ENCODE measurements at places on chromosomes 3 and 15.
A peak's percentile ranks its signal among the peaks of the same experiment; 100 is the strongest.

GRCh38 chr3:183711516-183711915 is 13.9 kb downstream of the YEATS2 start:
- no peak for DNase-seq

DNA sequence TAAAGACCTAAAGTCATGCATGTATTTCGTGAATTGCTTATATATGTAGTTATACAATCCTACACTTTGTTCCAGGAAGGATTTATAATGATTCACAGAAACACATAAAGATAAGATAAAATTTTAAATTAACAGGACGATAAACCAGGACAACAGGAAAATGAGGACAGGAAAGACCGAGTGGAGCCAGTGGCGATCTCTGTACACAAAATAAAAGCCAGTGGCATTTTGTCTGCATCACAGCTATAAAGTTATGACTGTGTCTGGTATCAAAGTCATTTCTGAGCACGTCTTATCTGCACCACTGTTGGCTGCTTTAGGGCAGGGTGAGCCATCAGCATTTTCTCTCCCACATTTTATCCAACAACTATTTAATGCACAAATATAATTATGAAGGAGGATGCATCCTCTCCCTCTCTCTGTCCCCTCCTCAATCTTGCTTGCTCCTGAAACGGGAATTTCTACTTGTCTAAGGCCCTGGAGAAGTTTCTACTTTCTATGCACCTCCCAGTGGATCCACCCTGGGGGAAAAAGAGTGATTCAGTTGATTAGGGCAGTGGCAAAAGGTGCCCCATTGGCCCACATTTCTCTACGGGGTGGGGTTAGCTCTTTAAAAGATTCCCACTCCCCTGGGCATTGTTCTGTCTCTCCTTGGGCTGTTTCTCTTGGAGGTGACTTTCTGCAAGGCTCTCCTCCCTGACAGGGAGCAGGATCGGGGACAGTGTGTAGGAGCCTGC is 159.4 kb upstream of the UBE2E1 start:
- DNase-seq = no peak

GRCh38 chr15:69209661-69210060 is 49.2 kb downstream of the GLCE start:
- no peak for DNase-seq

GRCh38 chr3:50161320-50161719 is 6.2 kb downstream of the SEMA3F start:
- no peak for DNase-seq

DNA sequence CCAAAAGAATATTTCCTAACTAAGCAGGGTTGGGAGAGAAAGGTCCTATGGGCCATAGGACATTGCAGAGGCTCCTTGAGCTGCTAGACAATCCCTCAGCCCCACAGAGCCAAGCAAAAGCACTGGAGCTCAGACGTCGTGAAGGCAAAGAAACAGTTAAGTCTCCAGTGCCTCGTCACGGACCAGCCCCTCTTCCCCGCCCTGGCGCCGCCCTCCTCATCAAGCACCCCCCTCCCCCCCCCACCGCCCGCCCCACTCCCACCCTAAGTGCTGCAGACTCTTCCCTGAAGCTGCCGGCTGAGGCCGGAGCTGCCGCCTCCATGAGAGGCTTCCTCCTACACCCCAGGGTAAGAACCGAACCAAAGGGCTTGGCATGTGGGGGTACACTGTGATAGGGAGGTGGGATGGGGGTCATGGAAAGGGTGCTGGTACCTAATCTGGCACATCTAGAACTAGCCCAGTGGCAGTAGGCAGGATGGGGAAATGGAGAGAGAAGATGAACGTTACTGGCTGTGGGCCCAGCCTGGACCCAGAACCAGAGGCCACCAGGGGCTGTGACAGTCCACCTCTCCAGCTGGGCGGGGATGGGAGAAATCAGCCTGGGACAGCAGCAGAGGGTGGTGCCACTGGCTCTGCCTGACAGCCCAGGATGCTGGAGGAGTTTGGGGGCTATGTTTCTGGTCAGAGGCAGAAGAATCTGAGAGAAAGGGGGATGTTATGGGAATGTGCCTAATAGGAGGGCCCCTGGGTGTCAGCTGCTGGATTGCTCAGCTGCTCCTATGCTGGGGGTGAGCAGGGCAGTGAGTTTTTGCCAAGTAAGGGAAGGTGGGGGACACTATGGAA is at the start of gene MAP1A:
TSS of gene MAP1A (plus strand) at position 255 of the 843 bp plus-strand sequence. CDS start 3,866 bp downstream, outside the sequence.
- DNase-seq = peak; percentile 71

DNA sequence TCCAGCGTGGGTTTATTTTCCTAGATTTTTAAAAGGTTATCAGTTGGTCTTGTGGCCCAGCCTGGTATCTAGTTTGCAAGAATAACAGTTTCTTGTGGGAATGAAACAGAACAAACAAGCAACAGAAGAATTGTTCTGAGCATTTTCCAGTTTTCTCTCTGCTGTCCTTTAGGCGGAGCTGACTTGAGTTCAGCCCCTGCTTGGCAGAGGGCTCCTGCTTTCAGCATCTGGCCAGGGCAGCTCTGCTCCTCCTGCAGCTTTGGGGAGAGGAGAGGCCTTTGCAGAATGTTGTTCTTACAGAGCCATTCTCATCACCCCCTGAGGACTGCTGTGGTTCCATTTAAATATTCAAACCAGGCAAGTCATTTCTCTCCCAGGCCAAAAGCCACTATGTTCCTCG is 117.7 kb downstream of the ALDH1A2 start:
- DNase-seq = peak; percentile 67

DNA sequence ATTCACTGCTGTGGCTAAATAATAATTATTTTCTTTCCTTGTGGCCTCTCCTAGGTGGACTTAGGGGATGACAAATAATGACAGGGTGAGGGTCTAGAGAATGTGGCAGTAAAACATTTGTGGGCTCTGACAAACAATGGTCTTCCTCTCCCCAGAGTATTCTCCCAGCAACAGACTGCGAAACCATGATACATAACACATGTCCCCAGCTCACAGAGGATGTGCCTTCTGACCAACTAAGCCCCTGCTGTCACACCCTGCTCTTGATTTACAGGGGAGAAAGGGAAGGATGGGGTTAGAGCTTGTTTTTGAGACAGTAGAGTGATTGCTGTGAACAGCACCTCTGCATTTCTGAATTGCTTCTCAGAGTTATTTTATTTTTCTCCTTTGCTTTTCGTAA is 116.6 kb upstream of the CTDSPL start:
- DNase-seq = no peak

GRCh38 chr15:89761009-89761831 is 10.2 kb upstream of the MESP1 start:
- DNase-seq = no peak

GRCh38 chr3:156906275-156906674 is 80.1 kb downstream of the LEKR1 start:
- no peak for DNase-seq

DNA sequence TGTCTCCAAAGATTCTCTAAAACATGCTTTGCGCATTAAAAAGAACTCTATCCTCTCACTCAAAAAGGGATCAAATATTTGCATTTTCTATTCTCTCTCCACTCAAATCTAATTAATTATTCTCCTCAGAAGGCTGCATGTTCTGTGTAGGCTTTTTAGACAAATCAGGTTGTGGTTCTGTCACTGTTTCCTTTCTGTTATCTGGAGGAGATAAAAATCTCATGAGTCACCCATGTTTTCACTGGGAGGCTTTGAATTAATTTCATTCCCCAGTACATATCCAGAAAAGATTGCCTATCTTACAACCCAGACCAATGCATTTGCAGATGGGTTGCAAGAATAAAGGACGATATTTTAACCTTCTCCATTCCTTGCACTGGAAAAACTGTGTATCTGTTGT is 446.5 kb downstream of the GRM7 start:
- DNase-seq = no peak

- DNase-seq = no peak
Measured at GRCh38 chr15:64009798-64010261, 36.5 kb downstream of the DAPK2 start.

- DNase-seq = no peak
Measured at GRCh38 chr15:64389036-64389435, 1.4 kb downstream of the TRIP4 start.

DNA sequence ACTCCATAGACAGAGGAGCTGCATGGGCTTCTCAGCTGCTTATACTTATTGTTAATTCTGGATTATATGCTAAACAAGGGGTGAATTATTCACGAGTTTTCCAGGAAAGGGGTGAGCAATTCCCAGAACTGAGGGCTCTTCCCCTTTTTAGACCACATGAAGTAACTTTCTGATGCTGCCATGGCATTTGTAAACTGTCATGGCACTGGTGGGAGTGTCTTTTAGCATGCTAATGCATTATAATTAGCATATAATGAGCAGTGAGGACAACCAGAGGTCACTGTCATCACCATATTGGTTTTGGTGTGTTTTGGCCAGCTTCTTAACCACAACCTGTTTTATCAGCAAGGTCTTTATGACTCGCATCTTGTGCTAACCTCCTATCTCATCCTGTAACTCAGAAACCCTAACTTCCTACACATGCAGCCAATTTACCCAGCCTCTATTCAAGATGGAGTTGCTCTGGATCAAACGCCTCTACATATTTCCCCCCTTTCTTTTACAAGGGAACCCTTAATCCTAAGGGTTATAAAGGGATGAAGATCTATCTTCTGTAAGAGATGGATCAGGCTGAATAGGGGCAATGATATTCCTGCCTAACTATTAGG is 12.1 kb upstream of the DMXL2 start:
- no peak for DNase-seq

GRCh38 chr3:112973325-112974177 is 1.4 kb downstream of the CD200R1 start:
- DNase-seq = no peak

DNA sequence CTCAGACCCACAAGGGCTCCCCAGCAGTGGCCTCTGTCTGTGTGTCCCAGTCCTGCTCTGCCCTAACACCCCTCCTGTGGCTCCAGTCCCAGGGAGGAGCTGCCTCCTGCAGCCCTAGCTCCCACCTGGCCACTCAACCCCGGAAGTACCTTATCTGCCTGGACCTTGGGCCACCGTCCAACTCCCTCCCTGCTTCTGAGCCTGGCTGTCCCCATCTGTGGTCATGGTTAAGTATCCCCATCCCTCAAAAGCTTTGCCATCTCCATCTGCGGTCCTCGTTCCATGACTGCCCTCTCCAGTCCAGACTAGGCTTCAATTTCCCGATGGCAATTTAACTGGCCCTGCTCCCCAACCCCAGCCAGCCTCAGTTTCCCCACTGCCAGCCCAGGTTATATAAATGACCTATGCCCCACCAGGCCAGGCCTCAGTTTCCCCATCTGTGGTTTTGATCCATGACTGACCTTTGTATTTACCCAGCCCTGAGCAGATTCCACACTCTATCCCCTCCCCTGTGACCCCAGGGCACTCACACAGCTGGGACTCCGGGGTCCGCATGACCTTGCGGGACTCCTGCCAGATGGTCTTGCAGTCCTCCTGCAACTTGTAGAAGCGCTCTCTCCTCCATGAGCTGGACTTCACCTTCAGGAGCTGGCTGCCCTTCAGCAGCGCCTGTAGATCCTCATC is 9.6 kb downstream of the PLCD1 start:
- no peak for DNase-seq

DNA sequence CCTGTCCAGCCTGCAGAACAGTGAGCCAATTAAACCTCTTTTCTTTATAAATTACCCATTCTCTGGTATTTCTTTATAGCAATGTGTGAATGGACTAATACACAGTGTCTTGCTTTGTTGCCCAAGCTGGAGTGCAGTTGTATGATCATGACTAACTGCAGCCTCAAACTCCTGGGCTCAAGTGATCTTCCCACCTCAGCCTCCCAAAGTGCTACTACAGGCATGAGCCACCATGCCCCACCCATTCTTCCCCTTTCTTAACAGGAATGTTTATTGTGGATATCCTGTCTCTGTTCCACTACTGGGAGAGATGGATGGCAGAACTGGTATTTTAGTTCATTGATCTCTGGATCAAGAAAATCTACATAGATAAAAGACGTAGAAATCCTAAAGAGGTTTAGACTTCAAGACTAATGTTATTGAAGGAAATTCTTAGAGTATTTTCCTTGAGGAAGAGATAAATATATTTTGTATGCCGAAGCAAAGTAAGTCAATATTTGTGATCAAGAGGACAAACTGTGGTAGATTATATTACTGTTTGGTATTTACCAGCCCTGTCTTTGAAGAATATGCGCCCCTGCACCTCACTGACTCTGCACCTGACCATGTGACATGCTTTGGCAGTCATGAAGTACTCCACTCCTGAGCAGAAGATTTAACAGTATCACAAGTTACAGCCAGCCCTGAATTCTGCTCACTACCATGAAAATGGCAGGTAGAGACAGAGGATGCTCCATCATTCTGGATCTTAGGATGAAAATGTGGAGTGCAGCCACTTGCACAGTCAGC is 42.9 kb downstream of the UACA start:
- no peak for DNase-seq

DNA sequence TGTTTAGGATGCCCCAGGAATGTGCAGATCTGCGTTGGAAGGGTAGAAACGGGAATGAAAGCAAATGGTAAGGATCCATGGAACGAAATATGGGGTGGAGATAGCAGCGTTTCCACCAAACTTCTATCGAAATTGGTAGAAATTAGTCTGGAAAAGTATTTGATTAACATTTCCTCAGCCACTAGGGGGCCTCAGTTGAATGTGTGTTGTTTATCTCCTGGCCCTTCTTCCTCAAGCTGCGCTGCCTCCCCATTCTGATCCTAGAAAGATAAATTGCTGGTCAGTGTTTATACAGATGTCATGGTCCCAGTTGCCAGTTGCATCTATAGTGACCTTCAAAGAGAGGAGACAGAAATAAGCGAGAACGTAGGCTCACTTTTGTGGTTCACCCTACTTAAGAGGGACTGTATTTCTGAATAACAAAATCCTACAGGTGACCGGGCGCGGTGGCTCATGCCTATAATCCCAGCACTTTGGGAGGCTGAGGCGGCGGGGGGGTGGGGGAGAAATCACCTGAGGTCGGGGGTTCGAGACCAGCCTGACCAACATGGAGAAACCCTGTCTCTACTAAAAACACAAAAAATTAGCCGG is 457.1 kb downstream of the SQOR start:
- DNase-seq = no peak

DNA sequence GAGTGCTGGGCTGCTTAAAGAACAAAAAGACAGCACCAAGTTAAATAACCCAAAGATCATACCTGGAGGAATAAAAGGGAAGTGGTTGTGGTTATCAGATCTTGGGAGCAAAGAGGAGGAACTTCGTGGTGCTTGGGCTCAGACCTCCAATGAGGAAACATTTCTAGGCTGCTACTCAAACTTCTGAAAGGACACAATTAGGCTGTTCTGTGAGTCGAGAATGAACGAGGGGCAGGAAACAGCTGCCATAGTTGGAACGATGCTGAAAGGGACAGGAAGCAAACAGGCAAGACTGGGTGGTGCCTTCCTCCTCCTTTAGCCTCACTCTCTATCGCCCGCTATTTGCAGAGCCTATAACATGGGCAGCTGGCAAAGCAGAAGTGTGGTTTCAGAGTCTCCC is 276.3 kb upstream of the ARRDC4 start:
- no peak for DNase-seq

DNA sequence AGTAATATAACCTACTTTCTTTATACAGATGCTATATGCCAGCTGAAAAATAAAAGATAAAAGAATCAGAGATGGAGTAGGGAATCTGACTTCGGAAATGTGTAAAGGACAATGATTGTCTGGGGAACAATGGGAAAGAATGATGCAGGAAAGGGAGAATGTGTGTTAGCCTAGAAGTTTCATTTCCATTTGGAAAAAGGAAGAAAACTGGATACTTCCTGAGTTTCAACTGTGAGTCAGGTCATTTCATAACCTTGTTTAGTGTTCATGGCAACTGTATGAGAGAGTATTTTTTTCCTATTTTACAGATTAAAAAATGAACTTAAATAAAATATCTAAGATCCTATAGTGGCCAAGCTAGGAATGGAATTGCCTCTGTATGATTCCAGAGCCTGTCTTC is 261.3 kb upstream of the NECTIN3 start:
- DNase-seq = no peak

- DNase-seq = no peak
Measured at GRCh38 chr15:91881569-91882297, 28.2 kb downstream of the SLCO3A1 start.

GRCh38 chr15:49075881-49076280 is 29.6 kb upstream of the SECISBP2L start:
- no peak for DNase-seq
